Esophagus mucosa (tissue), 1 donor: ENCODE measurements at places on chromosomes 3 and 15. TPM values are rescaled to one million over a fixed set of nuclear protein-coding genes. Genes with fewer than 3 reads are reported as not detected.

The STRIT1 gene
- total RNA-seq = not detected

The GLDN gene
- 0.56 TPM for total RNA-seq

The LRRC58 gene
- total RNA-seq = 11.1 TPM

The TGM5 gene
- 13.5 TPM for total RNA-seq

The EIF4E3 gene
- total RNA-seq = 15.7 TPM

The DOCK3 gene
- 0.84 TPM for total RNA-seq

The TMEM108 gene
- 0.60 TPM for total RNA-seq
